ENCODE measurements at places on chromosomes 1 and 21. TPM values are rescaled to one million over a fixed set of nuclear protein-coding genes. Genes with fewer than 3 reads are reported as not detected.

GRCh38 chr21:18178509-18178908, 66.1 kb upstream of the CHODL start:
- DNase-seq, result no peak

GRCh38 chr1:75099581-75099980, 34.6 kb upstream of the LHX8 start:
- DNase-seq, result no peak

DNA sequence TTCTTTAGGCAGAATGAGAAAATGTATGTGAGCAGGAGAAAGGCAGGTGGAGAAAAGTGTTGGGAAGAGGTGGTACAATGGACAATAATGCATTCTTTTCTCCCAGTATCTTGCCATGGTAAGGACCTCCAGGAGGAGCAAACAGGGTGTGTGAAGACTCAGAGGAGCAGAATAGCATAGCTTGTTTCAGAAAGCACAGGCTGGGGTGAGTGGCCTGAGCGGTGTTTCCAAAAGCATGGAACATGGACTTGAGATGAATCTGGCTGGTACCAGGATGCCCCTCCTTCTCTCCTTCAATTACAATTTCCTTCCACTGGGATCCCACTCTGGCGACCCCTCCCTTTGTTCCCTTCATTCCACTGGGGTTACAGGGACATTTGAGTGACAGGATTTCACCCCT, 123.4 kb upstream of the TNR start:
- no peak for DNase-seq

- no peak for DNase-seq
These were observed 61.3 kb downstream of the PRDM16 start for GRCh38 chr1:3130268-3130667.

Gene CATSPERE
- 0.96 TPM for total RNA-seq

Gene BCL2L15
- 2.2 TPM for total RNA-seq

Data from left lung (tissue), 14 donors.